ENCODE measurements at places on chromosomes 12 and 14.

- no peak for DNase-seq
Observed at GRCh38 chr12:22117563-22118237, 71.7 kb downstream of the CMAS start.

DNA sequence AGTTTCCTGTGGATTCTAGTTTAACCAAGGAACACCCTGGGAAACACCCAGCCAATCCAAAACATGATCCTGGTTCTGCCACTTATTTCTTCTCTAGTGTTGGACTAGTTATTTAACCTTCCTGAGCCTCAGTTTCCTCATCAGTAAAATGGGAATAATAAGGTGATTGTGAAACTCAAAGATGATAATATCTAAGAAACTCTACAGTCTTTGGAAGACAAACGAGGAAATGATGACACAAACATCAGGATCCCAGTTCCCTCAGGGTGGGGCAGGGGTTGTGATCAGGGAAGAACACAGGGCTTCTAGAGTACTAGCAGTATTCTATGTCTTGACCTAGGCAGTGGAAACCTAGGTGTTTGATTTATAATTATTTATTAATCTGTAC, 18.1 kb upstream of the TMEM106C start:
- no peak for DNase-seq

- DNase-seq: no peak
Observed at GRCh38 chr12:47032644-47033043, 46.8 kb upstream of the PCED1B start.

DNA sequence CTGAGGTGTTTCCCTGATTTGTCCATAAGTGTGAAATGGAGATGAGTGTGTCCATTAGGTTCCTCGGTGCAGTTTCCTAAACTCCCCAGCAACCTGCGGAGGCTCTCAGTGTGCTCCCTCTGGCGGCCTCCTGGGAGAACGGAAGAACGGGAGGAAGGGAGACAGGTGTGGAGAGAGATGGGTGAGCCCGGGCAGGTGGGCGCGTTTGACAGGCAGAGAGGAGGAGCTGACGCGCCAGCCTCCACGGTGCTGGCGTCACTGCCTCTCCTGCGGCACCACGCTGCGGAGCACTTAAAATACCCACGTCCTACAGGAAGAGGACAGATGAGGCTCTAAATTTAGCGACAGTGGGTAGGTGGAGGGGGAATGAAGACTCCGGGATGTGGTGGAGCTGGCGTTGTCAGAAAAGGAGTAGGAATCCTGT, 26.8 kb upstream of the PEX5 start:
- no peak for DNase-seq

DNA sequence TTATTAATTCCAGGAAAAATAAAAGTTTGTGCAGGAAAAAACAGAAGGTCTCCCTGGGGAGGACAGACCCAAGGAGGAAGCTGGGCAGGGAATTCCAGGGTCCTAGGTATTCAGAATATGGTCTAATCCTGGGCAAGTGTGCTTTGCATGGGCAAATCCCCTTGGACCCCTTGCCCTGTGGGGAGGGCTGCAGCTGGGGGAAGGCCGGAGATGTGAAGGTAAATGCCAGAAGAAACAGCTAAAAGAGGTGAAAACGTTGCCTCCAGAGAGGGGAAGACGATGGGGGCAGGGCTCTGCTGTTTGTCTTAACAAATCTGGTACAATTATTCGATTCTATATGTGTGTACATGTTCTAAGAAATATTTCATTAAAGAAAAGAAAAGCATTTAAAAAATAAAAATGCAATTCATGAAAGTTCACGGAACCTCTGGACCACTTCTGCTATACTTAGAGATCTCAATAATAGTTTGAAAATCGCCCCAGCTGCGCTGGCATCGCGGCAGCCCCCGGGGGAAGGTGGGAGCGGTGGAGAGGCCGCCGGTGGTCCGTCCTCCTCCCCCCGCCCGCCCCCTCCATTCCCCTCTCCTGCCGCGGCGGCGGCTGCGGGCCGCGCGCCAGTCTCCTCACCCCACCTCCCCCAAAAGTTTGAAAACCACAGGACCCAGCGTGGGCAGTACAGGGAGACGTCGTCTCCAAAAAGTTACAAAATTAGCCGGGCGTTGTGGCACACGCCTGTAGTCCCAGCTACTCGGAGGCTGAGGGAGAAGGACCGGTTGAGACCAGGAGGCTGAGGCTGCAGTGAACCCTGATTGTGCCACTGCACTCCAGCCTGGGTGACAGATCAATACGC, 1.5 kb upstream of the PRPF40B start:
- no peak for DNase-seq

- no peak for DNase-seq
Observed at GRCh38 chr12:12800406-12801180, 12.6 kb upstream of the DDX47 start.

- DNase-seq: no peak
Observed at GRCh38 chr14:63632932-63633514, 8.6 kb downstream of the WDR89 start.

DNA sequence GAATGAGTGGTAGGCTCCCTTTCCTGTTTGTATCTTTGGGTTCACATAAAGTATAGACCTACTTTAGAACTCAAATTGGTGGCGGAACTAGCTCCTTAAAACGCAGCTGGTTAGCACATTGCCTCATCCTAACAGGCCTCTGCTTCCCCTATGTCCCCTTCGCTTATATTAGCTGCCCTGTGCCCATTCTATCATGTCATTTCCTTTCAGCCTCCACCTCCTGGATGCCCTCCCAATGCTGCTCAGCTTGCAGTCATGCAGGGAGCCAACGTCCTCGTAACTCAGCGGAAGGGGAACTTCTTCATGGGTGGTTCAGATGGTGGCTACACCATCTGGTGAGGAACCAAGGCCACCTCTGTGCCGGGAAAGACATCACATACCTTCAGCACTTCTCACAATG, 3.5 kb downstream of the DAZAP2 start:
- no peak for DNase-seq

GRCh38 chr12:53976172-53976822, 1.5 kb upstream of the HOTAIR start:
- DNase-seq: no peak

DNA sequence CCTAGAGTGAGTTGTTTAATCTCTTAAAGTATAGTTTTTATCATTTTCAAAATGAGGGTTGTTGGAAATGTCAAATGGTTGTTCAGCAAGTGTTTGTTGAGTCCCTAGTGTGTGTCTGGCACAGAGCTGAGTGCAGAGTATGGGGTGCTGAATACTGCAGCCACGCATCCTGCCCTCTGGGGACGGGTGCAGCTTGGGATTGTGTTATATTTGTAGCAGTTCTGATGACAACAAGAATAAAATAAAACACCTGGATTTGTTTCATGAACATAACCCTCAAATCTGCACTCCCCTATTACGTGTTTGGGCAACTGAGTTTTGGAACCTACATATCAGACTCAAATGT, 127.9 kb downstream of the CACNA1C start:
- DNase-seq: no peak

Data from T-helper 2 cell treated with Interferon-gamma antibody and Interleukin-4, amounts not matched to agents 5 μg/mL and 100 μg/mL, for 36 hours (primary cell).